ENCODE measurements at places on chromosomes 7 and 10.
A peak's percentile ranks its signal among the peaks of the same experiment; 100 is the strongest.

- DNase-seq = no peak
Measured at GRCh38 chr7:157764193-157764592, 427.4 kb downstream of the DNAJB6 start.

DNA sequence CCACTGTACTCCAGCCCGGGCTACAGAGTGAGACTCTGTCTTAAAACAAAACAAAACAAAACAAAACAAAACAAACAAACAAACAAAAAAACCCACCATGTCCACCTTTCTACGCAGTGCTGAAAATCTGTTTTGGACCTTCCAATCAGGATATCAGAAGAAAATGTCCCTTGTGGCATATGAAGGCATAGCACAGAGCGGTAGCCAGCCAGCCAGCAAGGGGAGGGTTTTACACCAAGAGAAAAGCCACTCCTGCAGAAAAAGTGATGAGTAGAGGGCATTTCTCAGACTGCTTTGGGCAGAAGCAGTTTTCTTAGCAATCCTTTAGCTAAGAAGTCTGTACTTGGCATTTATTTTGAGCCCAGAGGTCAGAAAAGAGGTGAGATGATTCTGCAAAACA lies 612.2 kb downstream of the TYW1 start:
- no peak for DNase-seq

GRCh38 chr7:147071536-147071935 lies 954.9 kb downstream of the CNTNAP2 start:
- no peak for DNase-seq

- DNase-seq = peak; percentile 29
Measured at GRCh38 chr10:91557651-91558111, 75.2 kb downstream of the PPP1R3C start.

DNA sequence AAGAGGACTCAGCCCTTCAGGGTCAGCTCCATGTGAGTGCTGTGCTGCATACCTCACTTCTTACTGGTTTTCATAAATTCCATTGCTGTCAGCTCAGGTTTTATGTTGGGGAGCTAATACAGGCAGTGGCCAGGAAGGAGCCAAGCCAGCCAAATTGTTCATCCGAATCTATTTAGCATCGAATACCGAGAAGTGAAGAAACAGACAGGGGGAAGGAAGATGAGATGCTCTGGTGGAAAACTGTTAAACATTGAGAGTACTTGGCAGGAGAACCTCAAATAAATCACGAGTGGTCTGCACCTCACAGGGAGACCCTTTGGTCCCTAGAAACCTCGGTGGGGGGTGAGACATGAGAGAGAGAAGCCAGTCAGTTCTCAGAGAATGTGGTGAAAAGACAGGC lies 196.0 kb upstream of the TMEM72 start:
- peak; percentile 75 for DNase-seq

DNA sequence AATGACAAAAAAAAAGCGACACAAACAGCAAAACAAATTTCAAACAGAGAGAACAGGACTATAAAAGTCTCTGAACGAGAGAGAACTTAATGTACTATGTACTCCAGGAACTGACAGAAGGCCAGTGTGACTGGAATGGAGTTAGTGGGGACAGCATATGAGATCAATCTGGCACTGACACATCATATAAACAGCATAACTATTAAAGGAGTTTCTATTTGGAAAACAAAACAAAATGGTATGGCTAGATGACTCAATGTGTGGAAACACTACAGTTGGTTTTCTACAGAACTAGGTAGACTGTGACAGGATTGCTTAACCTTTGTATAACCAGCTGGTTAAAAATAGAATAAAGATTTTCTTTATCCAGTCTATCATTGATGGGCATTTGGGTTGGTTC lies 232.9 kb upstream of the KAT6B start:
- peak; percentile 93 for DNase-seq

DNA sequence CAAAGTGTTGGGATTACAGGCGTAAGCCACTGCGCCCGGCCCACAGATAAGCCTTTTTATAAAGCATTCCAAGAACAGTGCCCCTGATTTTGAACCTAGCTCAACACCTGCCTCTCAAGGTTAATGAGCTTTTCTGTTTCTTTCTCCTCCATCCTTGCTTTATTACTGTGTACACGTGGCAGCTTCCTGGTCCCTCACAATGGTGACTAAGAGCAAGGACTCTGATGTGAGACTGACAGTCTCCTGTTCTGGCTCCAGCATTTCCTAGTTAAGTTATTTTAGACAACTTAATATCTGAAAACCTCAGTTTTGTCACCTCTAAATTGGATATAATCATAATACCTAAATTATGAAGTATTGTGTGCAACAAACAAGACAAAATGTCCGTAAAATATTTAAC lies 9.9 kb downstream of the HABP2 start:
- DNase-seq = no peak

DNA sequence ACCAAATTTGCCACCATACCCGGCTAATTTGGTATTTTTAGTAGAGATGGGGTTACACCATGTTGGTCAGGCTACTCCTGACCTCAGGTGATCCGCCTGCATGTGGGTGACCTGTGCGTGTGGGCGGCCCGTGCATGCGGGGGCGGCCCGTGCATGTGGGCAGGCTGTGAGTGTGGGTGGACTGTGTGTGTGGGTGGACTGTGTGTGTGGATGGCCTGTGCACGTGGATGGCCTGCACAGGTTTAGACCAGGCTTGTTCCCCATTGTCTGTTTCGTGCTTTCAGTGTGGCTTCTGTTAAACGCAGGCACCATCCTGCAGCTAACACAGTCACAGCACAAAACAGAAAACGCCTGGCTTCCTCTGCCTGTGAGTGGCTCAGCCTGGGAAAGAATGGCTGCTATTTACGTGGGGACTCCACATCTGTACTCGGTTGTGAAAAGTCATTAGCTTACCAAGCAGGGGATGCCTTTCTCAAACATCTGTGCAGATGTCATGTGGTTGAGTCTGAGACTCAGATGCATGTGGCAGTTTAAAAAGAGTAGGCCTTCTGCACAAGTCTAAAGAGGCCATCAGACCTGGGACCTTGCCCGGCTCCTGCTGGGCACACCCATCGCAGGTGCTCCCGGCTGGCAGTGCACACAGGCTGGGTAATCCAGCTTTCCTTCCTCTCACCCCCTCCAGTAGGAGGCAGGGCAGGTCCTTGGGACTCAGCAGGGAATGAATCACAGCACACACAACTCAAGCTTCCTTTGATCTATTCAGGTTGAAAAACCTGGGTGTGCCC lies 91.6 kb downstream of the COBL start:
- DNase-seq = peak; percentile 1

DNA sequence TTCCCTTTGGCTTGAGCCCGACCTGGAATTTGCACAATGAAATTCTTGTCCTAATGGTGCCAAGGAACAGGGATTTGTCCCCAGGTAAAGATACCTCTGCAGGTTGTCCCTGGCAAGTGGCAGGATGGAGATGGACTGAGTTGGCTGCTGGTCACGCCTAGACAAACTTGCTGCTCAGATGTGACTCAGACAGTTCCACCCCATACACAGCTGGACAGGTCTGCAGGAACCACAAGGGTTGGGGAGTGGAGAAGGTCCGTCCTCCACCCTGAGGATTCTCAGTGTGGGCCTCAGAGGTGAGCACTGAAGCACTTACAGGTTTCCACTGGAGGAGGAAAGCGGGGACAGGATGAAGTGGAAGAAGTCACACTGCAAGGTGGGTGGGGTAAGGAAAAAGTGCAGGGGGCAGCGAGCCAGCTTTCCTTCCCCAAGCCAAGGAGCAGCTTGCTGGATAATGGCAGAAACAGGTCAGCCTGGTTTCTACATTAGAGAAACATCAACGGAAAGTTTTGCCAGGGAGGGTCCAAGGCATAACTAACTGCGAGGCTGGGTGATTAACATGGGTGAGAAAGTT lies 20.5 kb downstream of the ITPRIP start:
- DNase-seq = peak; percentile 62
